A172 (cell line): ENCODE measurements at places on chromosomes 11 and 22.
A peak's percentile ranks its signal among the peaks of the same experiment; 100 is the strongest.

DNA sequence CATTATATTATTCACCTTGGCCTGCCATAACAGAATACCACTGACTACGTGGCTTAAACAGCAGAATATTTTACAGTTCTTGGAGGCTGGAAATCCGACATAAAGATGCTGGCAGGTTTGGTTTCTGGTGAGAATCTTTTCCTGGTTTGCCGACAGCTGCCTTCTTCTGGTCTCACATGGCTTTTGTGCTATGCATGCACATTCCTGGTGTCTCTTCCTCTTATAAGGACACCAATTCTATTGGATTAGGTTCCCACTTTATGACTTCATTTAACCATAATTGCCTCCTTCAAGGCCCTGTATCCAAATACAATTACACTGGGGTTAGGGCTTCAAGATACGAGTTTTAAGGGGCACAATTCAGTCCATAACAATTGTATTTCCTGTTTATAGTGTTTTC is 17.1 kb downstream of the RNF214 start:
- no peak for DNase-seq

DNA sequence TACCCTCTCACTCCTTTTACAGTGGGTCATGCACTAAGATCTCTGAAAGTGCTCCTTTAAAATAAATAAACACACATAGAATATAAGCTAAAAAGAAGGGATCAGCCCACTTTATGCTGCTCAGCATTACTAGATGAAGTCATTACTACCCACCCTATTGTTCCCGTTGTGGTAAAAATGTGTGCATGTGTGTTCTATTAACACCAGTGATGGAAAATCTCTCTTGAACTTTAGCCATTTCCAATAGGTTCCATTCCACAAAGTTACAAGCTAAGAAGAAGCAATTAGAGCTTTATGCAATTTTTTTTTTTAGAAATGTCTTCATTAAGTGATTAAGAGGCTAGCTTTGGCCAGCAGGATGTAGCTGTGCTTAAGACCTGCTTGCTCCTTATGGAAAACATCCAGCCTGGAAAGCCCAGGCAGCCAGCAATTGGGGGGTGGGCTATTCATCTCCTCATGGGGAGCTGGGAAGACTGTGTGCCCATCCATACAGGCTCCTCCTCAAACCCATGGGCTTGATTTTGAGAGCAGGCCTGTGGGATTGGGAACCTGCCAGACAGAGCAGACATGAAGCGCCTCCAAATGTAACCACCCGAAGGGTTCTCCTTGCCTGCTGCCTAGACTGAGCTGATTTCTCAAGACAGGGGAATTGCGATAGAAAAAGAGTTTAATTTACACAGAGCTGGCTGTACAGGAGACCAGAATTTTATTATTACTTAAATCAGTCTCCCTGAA is 92.9 kb upstream of the PARVA start:
- peak; percentile 77 for DNase-seq

- no peak for DNase-seq
Observed at GRCh38 chr22:24265734-24266133, 4.9 kb upstream of the SPECC1L start.

- DNase-seq, result no peak
Observed at GRCh38 chr11:10655943-10656576, 37.5 kb downstream of the IRAG1 start.

DNA sequence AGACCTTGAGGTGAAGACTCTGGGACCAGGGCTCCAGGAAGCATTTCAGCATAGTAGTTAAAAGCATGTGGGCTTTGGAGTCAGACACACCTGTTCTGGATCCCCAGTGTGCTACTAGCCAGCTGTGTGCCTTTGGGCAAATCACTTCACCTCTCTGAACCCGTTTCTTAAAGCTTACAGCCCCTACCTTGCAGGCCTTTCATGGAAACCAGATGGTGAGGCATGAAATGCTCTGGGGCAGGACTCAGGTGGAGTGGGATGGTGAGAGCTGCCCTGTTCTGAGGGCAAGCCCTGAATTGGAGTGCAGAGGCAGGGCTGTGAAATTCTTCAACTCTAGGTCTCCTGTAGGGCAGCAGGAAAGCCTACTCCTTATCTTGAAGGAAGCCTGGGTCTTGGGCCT is 10.5 kb downstream of the UCP2 start:
- DNase-seq, result no peak

DNA sequence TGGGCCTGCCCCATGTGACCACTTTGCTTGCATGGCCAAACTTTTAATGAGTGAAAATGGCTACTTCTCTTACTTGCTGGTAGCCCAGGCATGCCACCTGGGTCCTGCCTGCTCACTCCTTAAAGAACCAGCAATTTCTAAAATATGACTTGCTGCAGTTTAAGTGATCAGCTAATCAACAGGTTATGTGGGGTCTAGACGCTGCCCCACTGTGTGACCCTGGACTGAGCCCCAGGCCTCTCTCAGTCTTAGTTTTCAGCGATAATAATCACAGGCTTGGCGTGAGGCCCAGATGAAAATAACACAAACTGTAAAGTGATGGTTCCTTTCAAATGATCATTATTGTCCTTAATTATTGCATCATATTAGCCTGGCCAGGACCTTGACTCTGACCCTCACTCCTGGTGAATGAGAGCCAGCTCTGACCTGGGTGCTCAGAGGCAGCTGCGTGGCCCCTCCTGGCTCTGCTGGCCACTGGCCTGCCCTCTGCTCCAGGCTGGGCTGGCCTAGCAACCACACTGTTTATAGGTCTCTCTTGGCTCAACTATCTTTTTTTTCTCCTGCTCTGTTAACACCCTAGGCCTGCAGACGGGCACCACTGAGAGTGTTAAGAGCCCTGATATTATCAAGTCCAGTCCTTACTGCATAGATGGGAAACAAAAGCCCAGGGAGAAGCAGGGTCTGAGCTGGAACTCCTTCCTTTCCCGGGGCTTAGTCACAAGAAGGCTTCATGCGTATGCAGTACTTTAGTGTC is 89.7 kb downstream of the RRM1 start:
- DNase-seq, result no peak

- no peak for DNase-seq
Observed at GRCh38 chr11:77386178-77386577, 84.7 kb upstream of the GDPD4 start.

DNA sequence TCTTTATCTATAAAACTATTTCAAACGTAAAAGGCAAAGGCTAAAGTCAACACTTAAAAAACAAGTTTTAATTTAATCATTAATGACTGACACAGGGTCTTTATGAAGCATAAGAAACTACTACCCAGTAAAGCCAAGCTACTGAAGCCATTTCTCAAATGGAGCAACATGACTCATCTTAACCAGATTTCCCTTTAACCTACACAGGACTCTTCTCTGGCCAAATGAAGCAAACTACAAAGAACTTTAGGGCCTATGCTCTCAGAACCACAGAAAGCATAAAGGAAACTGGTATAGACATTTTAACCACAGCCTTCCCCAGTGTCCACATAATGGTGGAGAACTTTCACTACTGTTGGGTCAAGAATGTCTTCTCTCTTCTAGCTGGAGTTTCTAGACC is 34.7 kb downstream of the ALG9 start:
- DNase-seq, result no peak

GRCh38 chr22:31730344-31730711 is 19.6 kb downstream of the PRR14L start:
- DNase-seq, result no peak

GRCh38 chr11:82889133-82890001 is 10.9 kb downstream of the PRCP start:
- peak; percentile 48 for DNase-seq

DNA sequence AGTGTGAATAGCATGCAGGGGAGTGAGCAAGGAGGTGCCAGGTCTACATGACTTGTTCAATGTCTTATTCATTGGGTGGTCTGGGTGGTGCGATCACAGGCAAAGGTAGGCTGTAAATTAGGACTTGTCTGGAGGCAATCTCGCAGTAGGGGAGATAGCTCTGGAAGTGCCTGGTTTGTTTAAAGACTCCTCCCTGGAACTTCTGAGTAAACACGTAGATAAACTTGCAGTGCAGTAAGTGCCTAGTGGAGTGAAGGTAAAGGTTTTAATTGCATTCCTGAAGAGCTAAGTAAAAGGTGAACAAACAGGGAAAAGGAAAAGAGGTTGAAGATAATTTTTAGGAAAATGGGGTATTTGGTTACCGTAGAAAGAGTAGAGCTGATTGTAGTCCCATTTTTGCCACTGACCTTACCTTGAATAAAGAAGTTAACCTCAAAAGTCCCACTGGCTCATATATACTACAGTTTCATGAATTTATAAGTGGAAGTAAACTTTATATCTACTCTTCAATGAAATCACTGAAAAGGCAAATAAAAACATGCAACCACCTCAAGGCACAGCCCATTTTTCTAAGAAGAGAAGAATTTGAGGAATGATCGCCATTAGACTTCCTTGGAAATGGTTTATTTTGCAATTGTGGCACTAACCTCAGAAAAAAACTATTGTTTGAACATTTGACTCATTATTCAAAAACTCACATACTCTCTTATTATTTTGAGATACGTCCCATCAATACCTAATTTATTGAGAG is 44.3 kb downstream of the AASDHPPT start:
- DNase-seq, result no peak

DNA sequence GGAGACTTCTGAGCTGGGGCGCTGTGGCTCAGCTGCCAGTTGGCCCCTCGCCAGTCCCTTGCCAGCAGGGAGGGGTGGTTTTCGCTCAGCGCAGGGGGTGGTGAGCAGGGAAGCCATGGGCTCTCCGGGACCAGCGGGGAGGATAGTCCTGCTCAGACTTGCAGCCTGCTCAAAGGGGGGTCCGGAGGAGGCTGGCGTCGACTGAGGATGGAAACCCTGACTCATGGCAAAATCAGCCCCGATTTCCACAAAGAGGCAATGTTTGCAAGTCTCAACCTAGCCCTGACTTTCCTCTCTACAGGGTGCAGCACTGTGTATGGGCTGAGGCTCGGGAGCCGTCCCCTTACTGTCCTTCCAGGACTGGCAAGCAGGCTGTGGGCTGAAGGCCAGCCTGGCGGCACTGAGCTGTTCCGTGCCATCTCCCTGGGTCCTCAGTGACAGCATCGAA is 35.1 kb downstream of the FBLN1 start:
- DNase-seq, result peak; percentile 83

DNA sequence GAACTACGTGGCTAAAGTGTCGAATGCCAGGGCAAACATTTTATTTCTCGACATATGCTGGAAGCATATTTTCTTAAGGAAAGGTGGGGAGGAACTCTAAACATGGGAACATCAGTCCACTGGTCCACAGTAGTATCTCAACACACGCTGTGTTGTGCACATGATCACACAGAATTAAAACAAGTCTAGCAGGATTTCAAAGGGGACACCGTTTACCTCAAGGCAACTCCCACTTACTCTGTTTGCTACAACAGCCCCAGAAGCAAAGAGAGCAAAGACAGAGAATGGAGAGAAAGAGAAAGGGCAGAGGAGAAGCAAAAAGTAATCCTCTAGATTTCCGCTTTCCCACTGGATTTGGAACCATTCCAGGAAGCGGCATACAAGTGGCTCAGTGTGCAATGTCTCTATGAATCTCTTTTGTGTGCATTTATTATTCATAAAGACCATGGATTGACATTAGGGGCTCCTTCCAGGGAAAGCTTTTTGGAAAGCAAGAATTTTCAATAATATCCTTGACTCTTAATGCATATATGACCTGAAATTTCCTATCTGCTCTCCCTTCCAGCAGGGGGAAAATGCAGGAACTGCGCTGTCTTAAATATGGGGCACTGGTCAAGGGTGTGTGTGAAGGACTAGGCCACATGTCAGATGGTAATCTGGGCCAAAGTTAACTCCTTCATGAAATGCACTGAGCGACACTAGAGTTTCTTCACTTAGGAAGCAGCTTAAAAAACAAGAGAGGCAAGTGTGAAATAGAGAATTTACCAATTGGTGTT is 34.8 kb upstream of the CCDC34 start:
- DNase-seq, result no peak

DNA sequence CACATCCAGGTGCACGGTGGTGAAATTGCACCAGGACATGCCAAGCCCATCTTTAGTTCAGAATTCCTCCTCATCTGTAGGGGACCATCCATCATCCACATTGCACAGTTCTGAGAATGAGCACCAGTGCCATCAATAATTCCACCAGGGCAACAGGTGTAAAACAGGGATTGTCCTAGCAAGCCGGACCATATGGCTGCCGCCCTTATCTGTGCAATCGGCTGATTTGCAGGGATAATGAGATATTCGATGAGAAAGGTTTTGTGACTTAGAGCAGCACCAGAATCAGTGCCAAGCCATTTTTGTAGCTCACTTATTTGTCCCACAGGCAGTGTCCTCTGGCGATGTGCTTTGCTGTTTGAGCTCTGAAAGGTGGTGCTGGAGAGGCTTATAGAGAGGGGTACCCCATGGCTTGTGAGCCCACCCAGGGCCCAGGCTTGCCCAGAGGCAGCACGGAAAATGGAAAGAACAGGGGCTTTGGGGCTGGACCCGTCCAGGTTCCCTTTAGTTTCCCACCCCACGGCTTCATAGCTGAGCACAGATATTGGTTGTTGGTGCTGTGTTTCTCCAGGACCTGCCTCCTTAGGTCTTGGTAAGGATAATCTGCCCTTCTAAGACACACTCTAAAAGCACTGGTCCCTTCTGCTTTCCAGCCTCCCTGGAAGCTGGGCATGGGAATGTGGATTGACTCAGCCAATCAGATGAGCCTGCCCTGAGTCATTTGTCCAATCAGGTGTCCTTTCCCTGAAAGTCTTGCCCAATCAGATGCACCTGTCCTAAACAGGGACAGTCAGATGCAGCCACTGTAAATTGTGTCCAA is 84.0 kb upstream of the SHANK2 start:
- no peak for DNase-seq

GRCh38 chr11:46431211-46431610 is 39.6 kb upstream of the CHRM4 start:
- no peak for DNase-seq

DNA sequence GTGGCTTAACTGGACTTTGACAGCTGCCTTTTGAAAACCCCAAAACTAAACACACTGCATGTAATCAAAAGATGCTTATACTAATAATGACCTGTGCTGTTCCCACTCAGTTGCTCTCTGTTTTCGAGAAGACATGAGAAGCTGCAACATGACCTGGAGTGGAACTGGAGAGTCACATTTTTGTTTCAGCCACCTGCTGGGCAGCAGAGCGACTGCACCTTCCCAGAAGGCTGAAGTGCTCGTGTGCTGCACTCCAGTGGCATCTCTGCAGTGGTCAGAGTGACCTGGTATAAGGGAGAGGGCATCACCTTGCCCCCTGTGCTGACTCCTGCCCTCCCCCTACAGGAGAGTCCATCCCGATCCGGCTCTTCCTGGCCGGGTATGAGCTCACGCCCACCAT is 8.6 kb downstream of the THYN1 start:
- DNase-seq, result no peak

DNA sequence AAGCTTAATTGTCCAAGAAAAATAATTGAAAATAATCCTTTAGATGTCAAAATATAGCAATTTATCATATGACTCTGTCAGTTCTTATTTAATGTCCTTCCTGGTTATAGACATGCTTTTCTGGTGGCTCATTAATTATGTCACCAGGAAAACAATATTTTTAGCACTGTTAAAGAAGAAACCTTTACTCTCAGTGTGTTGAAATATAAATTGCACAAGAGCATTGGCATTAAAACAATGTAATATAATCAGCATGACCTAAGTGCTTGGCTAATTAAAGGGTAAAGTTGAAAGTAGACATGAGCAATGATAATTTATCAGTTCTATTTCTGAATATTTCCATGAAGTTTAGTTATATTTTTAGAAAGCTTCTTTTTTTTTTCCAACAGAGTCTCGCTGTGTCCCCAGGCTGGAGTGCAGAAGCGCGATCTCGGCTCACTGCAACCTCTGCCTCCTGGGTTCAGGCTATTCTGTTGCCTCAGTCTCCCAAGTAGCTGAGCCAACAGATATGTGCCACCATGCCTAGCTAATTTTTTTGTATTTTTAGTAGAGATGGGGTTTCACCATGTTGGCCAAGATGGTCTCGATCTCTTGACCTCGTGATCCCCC is 232.3 kb downstream of the JRKL start:
- no peak for DNase-seq

GRCh38 chr22:41758231-41758630 is 42.2 kb upstream of the CCDC134 start:
- DNase-seq, result no peak
